ENCODE measurements at places on chromosomes 7 and 10.

DNA sequence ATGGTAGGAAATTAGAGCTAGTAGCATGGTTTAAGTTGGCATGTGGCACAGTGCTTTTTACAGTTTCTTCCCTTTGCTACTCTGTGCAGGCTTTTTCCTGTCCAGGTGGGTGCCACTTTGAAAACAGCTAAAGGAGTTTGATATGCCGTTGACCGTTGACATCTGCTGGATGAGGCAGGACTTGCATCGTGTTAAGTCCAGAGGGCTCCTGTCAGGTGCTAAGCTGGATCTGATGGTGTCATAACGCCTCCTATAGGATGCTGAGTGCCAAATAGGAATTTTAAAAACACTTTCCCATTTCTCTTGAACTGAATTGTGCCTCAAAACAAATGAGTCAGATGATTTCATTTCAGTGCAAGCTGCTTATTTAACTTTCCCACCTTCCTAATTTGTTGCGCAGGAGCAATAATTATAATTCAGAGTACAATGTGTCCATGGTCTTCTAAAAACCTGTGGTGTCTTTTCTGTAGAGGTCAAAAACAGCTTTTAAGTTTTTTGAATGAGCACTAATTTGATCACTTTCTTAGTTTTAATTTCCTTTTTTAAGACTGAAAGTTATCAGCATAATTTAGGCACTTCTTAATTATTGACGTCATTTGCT, 178.3 kb downstream of the CDCA7L start:
- peak; percentile 4 for DNase-seq

DNA sequence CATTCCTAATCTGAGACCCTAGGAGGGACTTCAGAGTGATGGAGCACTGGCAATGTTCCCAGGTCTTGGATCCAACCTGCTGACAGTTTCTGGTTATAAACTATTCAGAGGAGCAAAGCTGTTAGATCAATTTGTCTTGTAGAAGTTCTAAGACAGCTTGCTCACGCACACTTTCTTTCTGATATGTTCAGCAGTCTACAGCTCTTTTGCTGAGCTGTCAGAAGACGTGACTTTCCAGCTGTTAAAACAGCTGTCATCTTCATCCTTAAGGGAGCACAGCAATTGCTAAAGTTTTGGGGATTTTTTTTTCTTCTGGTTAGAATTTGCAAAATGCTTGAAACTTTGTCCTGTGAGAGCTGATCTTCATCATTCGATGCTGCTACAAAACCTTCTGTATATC, 823.1 kb downstream of the SORCS1 start:
- DNase-seq = no peak

DNA sequence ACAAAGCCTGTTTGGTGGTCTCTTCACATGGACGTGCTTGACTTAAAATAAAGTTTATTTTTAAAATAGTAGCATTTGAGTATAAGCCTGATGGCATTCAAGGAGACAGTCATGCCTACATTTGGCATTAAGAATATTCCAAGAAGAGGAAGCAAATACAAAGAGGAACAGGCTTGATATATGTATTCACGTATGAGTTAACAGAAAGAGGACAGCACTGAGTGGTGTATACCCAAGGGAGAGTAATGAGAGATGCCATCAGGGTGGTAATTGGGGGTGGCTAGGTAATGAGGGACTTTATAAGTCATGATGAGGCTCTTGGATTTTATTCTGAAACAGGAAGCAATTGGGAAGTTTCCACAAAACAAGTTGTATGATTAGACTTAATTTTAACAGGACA, 363.3 kb downstream of the SEMA3D start:
- no peak for DNase-seq

GRCh38 chr10:69899727-69900595, 98.3 kb downstream of the COL13A1 start:
- DNase-seq = no peak

DNA sequence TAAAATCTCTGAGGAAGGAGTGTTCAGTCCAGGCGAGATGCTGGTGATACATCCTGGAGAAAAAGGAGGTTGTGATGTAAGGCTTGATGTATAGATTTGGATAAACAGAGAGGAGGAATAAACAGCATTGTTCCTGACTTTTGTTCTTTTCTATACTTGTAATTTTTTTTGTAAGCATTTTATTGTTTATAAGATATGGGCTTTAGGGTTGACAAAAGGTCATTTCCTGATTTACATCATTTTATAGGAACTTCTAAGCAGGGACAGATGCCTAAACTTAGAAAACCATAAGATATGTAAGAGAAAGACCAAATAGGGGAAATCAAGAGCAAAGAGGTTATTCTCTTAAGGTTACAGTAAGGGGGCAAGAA, 16.7 kb upstream of the SLC26A4 start:
- DNase-seq = no peak

DNA sequence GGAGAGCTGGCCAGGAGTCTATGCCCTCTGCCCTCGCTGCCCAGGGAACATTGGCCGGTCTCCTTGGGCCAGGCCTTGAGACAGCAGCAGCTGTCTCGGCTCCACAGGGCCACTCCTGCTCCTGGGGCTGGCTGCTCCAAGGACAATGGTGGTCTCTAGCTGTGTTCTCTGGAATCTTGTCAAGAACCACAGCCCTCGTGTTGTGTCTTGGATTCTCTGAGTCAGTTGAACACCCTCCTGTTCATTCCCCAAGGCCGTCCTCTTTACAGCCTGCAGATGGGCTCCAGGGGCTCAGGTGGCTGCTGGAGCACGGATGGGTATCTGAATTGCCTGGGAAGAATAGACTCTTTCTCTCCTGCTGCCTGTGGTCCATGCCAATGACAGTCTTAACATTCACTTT, 511.1 kb downstream of the GLRX3 start:
- DNase-seq = no peak

DNA sequence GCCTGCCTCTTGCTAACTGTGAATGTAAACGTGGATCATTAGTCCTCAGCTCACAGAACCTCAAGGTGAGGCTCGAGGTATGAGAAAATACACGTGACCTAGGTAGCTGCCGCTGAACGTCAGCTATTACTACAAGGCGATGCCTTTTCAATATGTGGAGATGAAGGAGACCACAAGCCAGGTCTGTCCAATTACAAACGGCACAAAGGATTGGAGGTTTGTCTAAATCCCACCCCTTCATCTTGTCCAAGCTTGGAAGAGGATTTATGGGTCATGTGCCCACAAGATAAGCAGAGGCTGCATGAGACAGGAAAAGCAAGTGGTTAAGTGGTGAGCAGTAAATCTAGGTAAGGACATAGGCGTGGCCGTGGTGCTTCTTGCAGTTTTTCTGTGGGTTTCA, 3.4 kb downstream of the H2BK1 start:
- peak; percentile 11 for DNase-seq

- no peak for DNase-seq
Observed at GRCh38 chr10:95254629-95255028, 36.2 kb downstream of the PDLIM1 start.

- DNase-seq = no peak
Observed at GRCh38 chr7:130649004-130649790, 19.4 kb downstream of the COPG2 start.

- DNase-seq = no peak
Observed at GRCh38 chr10:105964009-105964408, 1200.5 kb downstream of the SORCS1 start.

DNA sequence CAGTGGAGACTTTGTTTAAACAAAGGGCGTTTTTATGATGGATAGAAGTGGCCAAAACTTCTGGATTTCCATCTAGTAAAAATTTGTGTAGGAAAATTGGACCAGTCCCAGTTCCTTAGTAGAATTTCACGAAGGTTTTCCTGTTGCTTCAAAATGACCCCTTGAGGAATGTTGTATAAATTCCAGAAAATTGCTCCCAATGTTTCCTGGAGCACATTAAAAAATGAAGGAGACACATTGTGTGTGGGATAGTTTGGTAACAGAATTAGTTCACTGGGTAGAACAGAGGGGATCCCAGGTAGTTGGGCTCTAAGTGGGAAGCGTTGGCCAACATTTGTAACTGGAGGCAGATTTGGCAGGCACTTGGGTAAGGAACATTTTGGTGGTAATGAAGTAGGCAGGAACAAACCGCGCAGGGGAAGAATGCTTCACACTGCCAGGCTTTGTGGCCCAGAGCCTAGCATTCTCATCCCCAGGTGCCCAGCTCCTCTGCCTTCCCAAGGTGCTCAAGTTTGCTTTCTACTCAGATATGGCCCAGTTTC, 758.6 kb downstream of the AUTS2 start:
- DNase-seq = no peak

- DNase-seq = no peak
Observed at GRCh38 chr7:70512144-70512543, 619.8 kb upstream of the GALNT17 start.

DNA sequence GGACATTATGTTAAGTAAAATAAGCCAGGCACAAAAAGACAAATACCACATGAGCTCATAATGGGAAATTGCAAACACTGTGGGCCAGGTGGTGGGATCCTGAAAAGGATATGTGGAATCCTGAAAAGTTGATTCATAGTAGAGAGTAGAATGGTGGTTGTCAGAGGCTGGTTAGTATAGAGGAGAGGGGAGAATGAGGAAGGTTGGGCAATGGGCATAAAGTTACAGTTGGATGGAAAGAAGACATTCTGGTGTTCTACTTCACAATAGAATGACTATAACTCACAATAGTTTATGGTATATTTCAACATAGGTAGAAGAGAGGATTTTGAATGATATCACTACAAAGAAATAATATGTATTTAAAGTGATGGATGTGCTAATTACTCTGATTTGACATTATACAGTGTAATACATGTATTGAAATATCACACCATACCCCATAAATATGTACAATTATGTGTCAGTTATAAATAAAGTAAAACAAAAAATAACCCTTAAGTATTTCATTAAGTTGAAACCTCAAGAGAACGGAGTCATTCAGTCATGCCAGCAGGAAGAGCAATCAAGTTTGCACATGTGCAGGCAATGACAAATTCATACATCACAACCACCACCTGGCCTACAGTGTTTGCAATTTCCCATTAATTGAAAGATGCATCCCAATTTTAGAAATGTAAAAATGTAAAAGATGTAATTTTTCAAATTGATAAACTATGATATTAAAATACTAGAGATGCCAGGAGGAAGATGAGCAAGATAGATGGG, 156.7 kb downstream of the MAGI2 start:
- DNase-seq = no peak

DNA sequence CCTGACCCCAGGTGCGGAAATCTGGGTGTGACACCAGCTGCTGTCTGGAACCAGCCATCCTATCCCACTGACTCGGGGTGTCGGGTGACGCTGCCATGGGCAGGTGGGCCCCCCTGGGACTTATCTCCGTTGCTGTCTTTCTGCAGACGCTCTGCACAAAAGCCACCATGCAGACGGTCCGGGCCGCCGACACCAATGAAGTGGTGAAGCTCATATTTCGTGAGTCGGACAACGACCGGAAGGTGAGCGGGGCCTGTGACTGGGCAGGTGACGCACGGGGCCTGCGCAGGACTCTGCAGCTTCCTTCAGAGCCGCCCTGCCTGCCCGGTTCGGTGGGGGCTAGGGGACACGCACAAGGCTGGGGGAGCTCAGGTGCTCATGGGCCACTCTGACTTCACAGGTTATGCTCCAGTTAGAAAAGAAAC, 36.6 kb downstream of the NKX6-2 start:
- DNase-seq = no peak

GRCh38 chr10:44860811-44861736, 50.1 kb upstream of the TMEM72 start:
- no peak for DNase-seq

DNA sequence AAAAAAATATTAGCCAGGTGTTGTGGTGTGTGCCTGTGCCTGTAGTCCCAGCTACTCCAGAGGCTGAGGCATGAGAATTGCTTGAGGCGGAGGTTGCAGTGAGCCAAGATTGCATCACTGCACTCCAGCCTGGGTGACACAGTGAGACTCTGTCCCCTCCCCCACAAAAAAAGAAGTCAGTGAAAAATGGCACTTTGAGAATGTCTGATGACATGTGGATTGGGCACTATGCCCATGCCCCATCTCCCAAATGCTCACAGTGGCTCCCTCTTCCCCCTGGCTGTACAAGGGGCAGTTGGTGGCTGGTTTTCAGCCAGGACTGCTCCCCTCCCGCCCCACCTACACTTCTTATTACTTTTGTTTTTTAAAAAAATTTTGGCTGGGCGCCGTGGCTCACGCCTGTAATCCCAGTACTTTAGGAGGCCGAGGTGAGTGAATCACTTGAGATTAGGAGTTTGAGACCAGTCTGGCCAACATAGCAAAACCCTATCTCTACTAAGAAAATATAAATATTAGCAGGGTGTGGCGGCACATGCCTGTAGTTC, 26.1 kb downstream of the IL15RA start:
- DNase-seq = no peak

- no peak for DNase-seq
Observed at GRCh38 chr10:99660662-99661376, 1.5 kb downstream of the ENTPD7 start.

- no peak for DNase-seq
Observed at GRCh38 chr7:158127241-158127640, 460.4 kb downstream of the PTPRN2 start.

DNA sequence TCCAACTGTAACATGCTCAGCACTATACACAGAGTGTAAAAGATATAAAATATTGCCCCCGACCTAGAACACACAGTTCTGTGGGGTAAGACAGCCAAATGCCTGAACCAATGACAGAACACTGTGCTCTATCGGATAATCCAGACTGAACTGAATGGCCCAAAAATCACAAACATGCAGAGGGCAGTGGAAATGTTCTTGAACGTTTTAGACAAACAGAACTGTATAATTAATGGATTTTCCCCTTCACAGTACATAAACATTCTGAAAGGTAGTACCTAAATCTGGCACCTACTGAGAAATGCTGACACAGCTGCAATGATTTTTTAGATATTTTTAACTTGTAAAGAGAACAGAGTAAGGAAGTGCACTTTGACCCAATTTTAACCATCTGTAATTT, 33.4 kb downstream of the PARD3 start:
- no peak for DNase-seq

- no peak for DNase-seq
Observed at GRCh38 chr10:84065804-84066601, 73.3 kb upstream of the GHITM start.

- no peak for DNase-seq
Observed at GRCh38 chr10:32298075-32298812, 48.7 kb downstream of the EPC1 start.

DNA sequence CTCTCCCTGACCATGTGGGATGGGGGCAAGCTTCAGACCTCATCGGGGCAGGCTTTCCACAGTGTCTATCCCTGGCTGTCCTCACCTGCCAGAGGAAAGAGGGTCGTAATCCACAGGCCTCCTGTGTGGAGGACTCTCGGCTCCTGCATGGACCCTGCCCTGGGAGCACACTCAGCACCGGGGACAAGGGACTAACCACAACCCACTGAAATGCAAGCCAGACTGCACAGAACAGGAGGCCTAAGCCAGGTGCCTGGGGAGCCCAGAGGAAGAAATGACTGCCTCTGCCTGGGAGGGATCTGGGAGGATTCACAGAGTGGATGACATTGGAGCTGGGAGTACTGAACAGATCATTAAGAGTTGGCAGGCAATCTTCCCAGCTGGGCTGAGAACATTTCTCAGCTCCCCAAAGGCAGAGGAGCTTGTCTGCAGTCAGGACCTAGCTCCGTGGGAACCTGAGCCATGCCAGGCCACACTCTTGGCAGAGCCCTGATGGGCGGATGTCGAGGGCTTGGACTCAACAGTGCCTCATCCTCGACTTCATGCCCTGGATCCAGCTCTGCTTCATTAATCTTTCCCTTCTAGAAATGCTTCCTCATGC, 213.4 kb downstream of the USP6NL start:
- no peak for DNase-seq

- DNase-seq = no peak
Observed at GRCh38 chr10:56329961-56330360, 31.1 kb downstream of the ZWINT start.

- no peak for DNase-seq
Observed at GRCh38 chr10:49080071-49080470, 35.3 kb downstream of the VSTM4 start.
